Pulmonary artery endothelial cell (primary cell): ENCODE measurements at places on chromosomes 5 and 9.

DNA sequence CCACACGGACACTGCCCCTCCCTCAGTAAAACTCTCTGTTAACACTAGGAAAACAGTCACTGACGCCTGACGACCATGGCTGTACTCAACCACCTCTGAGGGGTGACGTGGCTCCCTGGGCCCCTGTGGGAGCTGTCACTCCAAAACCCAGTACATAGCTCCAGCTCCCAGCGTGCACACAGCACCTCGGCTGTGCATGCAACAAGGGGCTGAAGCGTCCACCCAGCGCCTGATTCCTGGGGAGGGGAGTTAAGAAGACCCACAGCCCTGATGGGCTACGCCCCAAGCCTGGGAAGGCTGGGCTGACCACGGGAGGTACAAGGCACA lies 36.3 kb downstream of the SLC12A7 start:
- DNase-seq = no peak

GRCh38 chr9:121398374-121398773 lies 28.3 kb upstream of the STOM start:
- DNase-seq = peak; percentile 13

DNA sequence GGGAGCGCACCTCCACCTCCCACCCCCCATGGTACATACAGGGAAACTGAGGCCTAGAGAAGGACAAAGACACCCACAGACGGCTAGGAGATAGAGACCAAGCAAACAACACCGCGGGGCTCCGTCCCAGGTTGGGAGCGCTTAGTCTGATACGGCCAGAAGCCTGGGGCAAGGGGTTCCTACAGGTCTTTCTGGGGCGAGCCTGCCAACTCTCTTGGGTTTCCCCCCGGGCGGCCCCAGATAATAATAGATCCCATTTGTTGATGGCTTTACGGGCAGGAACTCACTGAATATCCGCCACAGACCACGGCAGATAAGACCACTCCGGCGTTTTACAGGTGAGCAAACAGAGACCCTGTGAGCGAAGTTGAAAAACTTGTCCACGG lies 5.0 kb upstream of the EBF1 start:
- no peak for DNase-seq

- no peak for DNase-seq
Measured at GRCh38 chr9:116506685-116507084, 180.4 kb upstream of the TRIM32 start.

- DNase-seq = no peak
Measured at GRCh38 chr5:38621331-38621730, 64.9 kb upstream of the LIFR start.

DNA sequence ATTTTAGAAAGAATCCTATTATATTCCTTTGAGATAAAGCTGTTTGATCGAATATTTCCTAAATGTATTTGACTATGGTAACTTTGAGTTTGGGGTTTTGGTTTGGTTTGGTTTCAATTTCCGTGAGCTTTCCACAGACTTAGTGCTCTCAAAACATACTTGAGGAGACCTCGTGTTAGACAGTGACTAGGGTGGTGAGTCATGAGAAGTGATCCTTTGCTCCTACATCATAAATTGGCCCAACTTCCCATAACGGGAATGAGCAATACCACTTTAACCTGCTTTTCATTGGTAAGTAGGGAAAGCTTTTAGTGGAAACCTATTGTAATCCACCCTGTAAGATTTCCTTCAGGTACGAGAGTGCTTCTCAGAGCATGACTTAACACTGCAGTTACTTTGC lies 3.8 kb upstream of the RASEF start:
- DNase-seq = no peak

DNA sequence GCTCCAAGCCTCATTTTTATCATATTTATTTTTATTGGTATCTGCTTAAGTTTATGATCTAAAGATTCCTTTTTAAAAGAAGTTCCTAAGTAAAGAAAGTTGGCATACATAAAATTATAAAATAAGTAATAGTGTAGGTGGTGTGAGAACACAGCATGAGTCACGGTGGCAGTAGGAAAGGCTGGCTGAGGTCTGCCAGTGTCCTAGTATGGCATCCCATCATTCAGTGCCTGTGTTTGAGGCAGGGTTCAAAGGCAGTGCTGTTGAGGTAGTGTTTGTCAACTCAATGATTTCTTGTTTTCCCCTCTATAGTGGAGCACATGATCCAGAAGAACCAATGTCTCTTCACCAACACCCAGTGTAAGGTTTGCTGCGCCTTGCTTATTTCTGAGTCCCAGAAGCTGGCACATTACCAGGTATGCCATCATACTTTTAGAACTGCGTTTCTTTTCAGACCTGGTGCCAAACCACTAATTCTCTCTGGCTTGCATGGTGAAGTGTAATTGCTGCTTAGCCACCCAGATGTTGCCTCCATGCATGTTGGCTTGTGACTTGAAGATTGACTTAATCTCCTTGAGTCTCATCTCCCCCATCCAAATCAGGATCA lies 18.4 kb downstream of the ZNF346 start:
- DNase-seq = no peak

GRCh38 chr9:2043243-2043642 lies 28.1 kb downstream of the SMARCA2 start:
- DNase-seq = no peak

DNA sequence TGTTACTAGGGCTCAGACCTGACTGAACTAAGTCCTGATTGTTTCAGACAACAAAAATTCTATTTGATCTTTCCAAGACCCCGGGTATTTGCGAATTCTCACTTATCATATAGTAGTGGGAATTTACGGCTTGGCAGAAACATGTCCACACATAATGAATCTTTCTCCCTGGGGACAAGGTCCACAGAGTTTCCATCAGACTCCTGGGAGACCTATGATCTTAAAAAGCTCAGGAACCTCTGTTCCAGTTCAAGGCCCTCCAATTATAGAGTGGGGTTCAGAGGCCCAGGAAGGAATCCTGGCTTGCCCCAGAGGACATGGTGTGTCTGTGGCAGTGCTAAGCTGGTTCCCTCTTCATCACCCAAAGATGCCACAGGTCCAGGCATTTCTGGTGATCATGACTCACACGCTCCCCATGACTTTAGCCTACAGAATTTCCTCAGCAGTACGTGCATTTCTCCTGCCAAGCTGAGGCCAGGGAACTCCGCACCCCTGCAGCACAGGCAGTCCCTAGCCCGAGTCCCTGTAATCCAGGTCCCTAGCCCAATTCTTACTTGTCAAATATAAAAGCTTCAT lies 12.6 kb downstream of the RAPGEF1 start:
- DNase-seq = no peak

GRCh38 chr9:68775003-68775730 lies 70.1 kb downstream of the PIP5K1B start:
- DNase-seq = no peak

DNA sequence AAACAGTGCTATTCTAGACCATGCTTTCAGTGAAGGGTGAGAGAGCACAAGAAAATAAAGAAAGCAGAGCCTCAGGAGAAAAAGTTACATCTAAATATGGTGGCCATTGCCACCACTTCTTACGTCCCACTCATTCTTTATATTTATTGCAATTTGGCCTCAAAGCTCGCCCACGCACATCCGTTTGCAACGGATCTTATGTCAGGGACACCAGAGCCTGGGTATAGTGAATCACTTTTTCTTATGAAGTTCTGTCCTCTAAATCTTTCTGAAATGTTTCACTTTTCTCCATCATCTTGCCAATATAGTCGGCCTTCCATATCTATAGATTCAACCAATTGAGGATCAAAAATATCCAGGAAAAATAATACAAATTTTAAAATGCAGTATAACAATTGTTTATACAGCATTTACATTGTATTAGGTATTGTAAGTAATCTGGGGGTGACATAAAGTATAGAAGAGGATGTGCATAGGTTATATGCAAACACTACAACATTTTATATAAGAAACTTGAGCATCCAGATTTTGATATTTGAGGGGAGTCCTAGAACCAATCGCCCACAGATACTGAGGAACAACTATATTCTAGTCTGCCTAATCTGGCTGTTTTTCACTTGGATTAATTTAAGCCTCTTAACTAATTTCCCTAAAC lies 35.2 kb downstream of the GOLPH3 start:
- DNase-seq = no peak

DNA sequence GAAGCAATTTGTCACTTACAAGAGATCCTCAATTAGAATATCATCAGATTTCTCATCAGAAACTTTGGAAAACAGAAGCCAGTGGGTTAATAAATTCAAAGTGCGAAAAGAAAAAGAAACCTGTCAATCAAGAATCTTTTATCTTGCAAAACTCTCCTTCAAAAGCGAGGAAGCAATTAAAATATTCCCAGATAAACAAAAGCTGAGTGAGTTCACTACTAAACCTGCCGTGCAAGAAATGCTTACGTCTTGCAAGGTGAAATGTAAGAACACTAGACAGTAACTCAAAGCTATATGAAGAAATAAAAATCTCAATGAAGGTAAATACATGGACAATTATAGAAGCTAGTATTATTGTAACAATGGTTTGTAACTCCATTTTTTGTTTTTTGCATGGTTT lies 62.8 kb upstream of the IL33 start:
- no peak for DNase-seq

DNA sequence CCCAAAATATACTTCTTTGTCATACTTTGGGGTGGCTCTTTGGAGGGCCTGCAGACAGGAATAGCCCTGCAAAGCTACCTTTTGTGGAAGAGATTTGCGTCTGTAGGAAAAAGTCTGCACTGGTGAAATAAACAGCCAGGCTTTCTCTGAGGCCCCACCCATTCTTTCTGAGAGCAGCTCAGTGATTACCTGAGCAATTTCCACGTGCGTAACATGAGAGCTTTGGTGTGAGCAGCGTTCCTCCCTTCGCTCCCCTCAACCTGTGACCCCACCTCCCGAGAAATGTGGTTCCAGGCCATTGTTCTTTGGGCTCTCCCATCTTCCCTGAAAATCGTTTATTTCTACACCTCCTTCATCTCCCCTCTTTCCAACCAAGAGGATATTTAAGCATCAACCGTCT lies 23.8 kb upstream of the FBP1 start:
- DNase-seq = no peak

DNA sequence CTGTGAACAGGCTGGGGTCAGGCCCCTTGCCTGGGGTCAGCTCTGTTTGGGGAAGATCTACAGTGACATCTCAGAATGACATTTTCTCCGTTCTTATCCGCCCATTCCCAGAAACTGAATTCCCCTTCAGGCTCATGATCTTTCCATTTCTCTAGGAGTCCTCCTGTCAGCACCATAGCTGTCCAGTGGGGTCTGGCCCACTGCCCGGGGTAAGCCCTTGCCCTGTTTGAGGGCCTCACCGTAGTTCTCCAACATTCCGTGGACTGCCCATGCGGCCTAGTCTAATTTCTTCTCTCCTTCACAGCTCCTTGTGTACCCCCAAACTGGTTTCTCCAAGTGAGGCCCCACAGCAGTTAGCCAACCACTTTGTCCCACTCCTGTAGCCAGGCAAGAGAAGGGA lies 68.4 kb downstream of the ENTREP1 start:
- no peak for DNase-seq
